ENCODE measurements at places on chromosomes 4 and X.

DNA sequence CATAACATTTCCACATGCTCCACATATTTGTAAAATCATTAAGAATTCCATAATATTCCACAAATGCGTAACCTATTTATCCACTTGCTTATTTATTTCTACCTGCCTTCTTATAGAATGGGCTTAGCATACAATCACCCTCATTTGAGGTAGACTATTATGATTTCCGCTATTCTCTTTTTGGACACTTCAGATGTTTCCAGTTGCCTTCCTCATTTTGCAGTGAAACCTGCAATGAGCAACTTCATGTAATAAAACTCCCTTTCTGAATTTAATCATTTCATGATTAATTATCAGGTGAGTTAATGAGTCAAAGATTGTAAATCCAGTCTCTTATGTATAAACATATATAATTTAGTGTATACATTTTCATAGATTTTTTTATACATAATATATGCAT is 58.0 kb downstream of the PPP3CA start:
- H3K27ac ChIP-seq: no peak overlapping the region
- no peak for DNase-seq
- peaks cover 31% of the 10 kb centered on the region for H3K4me1 ChIP-seq
- no peak overlapping the region for H3K4me3 ChIP-seq
- H3K36me3 ChIP-seq: peaks cover 4% of the 10 kb centered on the region
- no peaks in the 10 kb centered on the region for H3K27me3 ChIP-seq

- H3K4me1 ChIP-seq: peaks cover 2% of the 10 kb centered on the region
- no peaks in the 10 kb centered on the region for H3K36me3 ChIP-seq
- no peak overlapping the region for H3K27ac ChIP-seq
- DNase-seq: no peak
- no peak overlapping the region for H3K4me3 ChIP-seq
These were observed 1.5 kb upstream of the IL21 start for GRCh38 chr4:122622400-122622799.

- no peak overlapping the region for H3K4me3 ChIP-seq
- H3K36me3 ChIP-seq: peaks cover 36% of the 10 kb centered on the region
- H3K27ac ChIP-seq: no peak overlapping the region
- no peak for DNase-seq
- no peaks in the 10 kb centered on the region for H3K27me3 ChIP-seq
These were observed 80.8 kb downstream of the LARP1B start for GRCh38 chr4:128141866-128142265.

- H3K27me3 ChIP-seq: peaks cover 4% of the 10 kb centered on the region
- no peak overlapping the region for H3K4me3 ChIP-seq
- no peak overlapping the region for H3K27ac ChIP-seq
- H3K4me1 ChIP-seq: no peaks in the 10 kb centered on the region
- H3K36me3 ChIP-seq: no peaks in the 10 kb centered on the region
- DNase-seq: no peak
These were observed 54.1 kb upstream of the WDR17 start for GRCh38 chr4:176011529-176011928.

GRCh38 chr4:8198906-8199593 is at the start of gene SH3TC1:
Gene SH3TC1, plus strand, starts transcription at chr4:8199290. Its CDS starts 5,905 bp downstream, at chr4:8205195.
- peak within 1 kb of the TSS; percentile 75 for H3K27ac ChIP-seq
- H3K4me1 ChIP-seq: peaks cover 36% of the 10 kb centered on the region
- H3K36me3 ChIP-seq: no peaks in the 10 kb centered on the region
- no peaks in the 10 kb centered on the region for H3K27me3 ChIP-seq
- DNase-seq: peak; percentile 79
- H3K4me3 ChIP-seq: peak within 1 kb of the TSS; percentile 88

GRCh38 chr4:52838729-52839586 is 23.2 kb upstream of the RASL11B start:
- no peaks in the 10 kb centered on the region for H3K36me3 ChIP-seq
- no peaks in the 10 kb centered on the region for H3K4me1 ChIP-seq
- no peak overlapping the region for H3K27ac ChIP-seq

DNA sequence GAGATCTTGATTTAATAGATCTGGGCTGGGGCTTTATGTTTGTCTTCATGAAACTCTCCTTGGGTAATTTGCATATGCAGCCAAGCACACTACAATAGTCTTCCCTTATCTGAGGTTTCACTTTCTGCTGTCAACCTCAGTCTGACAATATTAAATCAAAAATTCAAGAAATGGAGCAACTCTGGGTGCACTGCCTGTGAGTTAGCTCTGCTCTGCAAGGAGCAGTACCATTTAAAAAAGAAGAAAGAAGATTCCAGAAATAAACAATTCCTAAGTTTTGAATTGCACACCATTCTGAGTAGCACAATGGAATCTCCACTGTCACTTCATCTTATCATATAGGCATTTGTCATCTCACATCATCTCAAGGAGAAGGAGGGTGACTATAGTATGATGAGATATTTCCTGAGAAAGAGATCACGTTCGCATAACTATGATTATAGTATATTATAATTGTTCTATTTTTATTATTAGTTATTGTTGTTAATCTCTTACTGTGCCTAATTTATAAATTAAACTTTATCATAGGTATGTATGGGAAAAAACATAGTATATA is 9.4 kb downstream of the FNIP2 start:
- H3K27ac ChIP-seq: no peak overlapping the region
- peaks cover 37% of the 10 kb centered on the region for H3K4me1 ChIP-seq
- H3K4me3 ChIP-seq: peak overlapping the region; percentile 35
- H3K27me3 ChIP-seq: no peaks in the 10 kb centered on the region

- H3K27me3 ChIP-seq: no peaks in the 10 kb centered on the region
- H3K4me1 ChIP-seq: no peaks in the 10 kb centered on the region
- no peaks in the 10 kb centered on the region for H3K36me3 ChIP-seq
- no peak for DNase-seq
- H3K27ac ChIP-seq: no peak overlapping the region
- no peak overlapping the region for H3K4me3 ChIP-seq
These were observed 17.8 kb downstream of the IGSF1 start for GRCh38 chrX:131271274-131271673.

DNA sequence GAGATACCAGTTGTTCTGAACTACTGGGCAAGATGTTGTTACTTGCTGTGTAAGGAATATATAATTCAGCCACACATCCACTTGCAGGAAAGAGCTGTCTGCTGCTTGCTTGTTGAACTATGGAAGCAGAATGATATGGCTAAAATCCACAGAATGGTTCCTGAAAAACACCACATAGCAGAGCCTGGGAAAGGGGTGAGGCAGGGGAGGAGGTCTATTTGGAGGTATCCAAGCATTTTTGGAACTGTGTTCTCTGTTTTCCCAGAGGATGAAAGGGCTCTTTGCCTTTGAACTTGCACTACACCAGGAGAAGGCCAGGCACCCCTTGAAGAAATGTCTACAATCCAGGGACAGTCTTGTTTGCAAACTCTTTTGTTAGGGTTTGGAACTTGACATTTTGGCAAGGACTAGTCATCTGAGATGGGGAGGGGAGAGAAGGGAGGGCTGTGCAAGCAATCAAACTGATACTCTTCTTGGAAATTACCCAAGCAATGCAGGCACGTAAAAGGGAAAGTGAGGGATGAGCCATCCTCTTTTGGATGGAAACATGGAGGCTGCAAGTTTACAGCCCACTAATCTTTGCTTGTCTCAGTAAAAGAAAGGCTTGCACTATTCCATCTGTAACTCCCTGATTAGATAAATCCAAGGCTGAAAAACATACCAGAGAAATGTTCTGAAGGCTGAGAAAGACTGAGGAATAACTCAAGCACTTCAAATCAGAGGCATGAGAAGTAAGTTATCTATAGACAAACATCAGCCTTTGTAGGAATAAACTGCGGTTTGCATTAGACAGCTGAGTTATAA is 141.0 kb downstream of the TSPAN5 start:
- no peaks in the 10 kb centered on the region for H3K27me3 ChIP-seq
- peaks cover 13% of the 10 kb centered on the region for H3K36me3 ChIP-seq
- DNase-seq: no peak
- H3K27ac ChIP-seq: no peak overlapping the region
- H3K4me3 ChIP-seq: no peak overlapping the region

GRCh38 chr4:84171871-84172270 is 327.2 kb downstream of the NKX6-1 start:
- H3K27ac ChIP-seq: no peak overlapping the region
- H3K4me3 ChIP-seq: no peak overlapping the region
- no peaks in the 10 kb centered on the region for H3K4me1 ChIP-seq
- no peaks in the 10 kb centered on the region for H3K36me3 ChIP-seq
- H3K27me3 ChIP-seq: no peaks in the 10 kb centered on the region

DNA sequence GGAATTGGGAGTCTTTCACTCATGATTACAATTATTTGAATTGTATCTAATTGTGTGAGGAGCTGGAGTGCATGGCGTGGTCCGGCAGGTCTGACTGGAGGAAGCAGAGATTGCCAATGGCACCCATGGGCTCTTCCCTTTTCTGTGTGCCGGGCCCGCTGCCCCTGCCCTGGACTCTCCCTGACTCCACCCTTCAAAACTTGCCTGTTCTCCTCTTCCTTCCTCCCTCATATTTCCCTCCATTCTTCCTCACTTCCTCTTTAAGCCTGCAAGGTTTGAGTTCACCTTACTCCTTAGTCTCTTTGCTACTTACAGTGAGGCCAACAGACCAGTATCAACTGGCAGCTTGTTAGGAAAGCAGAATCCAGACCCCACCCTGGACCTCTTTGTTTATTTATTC is 6.5 kb upstream of the STBD1 start:
- peaks cover 4% of the 10 kb centered on the region for H3K36me3 ChIP-seq
- H3K4me1 ChIP-seq: peaks cover 26% of the 10 kb centered on the region
- peaks cover 17% of the 10 kb centered on the region for H3K27me3 ChIP-seq
- DNase-seq: no peak
- no peak overlapping the region for H3K4me3 ChIP-seq
- no peak overlapping the region for H3K27ac ChIP-seq

DNA sequence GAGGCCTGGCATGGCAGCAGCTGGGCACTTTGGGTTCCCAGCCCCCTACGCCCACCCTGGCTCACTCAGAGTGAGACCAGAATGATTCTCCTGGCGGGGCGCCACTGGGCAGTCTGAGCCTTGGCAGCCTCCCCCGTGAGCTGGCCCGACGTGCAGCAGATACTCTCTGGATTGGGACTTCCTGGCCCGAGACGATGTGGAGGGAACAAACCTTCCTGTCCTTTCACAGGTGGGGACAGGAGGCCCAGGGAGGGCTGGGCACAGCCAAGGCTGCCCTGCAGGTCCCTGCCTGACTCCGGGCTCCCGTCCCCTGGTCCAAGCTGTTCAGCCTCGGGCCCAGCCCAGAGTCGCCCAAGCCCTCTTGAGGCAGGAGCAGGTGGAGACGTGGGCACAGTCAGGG is 17.9 kb upstream of the ADD1 start:
- peaks cover 25% of the 10 kb centered on the region for H3K36me3 ChIP-seq
- no peak overlapping the region for H3K27ac ChIP-seq
- DNase-seq: no peak
- no peak overlapping the region for H3K4me3 ChIP-seq
- no peaks in the 10 kb centered on the region for H3K27me3 ChIP-seq
- H3K4me1 ChIP-seq: no peaks in the 10 kb centered on the region

- peaks cover 65% of the 10 kb centered on the region for H3K36me3 ChIP-seq
- H3K4me3 ChIP-seq: no peak overlapping the region
- no peak overlapping the region for H3K27ac ChIP-seq
- H3K27me3 ChIP-seq: no peaks in the 10 kb centered on the region
These were observed 13.0 kb downstream of the TRAPPC2 start for GRCh38 chrX:13721371-13721770.

DNA sequence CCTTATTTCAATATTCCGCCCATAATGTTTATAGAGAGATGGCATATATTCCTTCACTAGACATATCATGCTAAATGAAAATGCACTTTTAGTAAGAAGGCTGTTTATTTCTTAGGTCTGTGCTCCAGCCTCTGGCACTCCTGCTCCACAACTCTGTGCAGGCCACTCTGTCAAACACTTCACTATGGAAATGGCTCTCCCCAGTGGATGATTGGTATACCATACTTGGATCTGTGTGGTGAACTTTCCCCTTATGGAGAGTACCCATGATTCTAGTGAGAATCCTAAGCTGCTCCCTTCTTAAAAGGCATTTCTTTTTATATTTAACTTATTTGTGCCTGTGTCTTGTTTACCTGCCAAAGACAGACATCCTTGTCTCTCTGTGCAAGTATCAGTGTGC is 480.1 kb upstream of the GALNT7 start:
- no peak overlapping the region for H3K4me3 ChIP-seq
- H3K36me3 ChIP-seq: no peaks in the 10 kb centered on the region
- no peaks in the 10 kb centered on the region for H3K4me1 ChIP-seq
- no peaks in the 10 kb centered on the region for H3K27me3 ChIP-seq
- DNase-seq: no peak

GRCh38 chr4:26407476-26407875 is 82.8 kb downstream of the CCKAR start:
- peaks cover 2% of the 10 kb centered on the region for H3K4me1 ChIP-seq
- no peaks in the 10 kb centered on the region for H3K27me3 ChIP-seq
- H3K4me3 ChIP-seq: no peak overlapping the region
- no peak for DNase-seq
- peak overlapping the region; percentile 31 for H3K27ac ChIP-seq

DNA sequence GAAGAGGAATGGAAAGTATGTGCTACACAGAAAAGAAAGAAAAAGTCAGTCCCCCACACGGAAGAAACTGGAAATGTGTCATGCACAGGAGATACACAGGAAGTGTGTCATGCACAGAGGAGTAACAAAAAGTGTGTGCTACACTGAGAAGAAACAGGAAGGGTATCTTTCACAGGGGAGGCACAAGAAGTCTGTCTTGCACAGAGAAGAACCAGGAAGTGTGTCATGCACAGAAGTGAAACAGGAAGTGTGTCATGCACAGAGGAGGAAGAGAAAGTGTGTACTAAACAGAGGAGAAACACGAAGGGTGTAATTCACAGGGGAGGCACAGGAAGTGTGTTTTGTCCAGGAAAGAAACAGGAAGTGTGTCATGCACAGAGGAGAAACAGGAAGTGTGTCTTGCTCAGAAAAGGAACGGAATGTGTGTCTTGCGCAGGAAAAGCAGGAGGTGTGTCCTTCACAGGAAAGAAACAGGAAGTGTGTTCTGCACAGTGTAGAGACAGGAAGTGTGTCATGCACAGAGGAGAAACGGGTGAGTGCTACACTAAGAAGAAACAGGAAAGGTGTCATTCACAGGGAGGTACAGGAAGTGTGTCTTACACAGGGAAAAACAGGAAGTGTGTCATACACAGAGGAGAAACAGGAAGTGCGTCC is 527.2 kb upstream of the PRKX start:
- no peaks in the 10 kb centered on the region for H3K27me3 ChIP-seq
- no peak overlapping the region for H3K4me3 ChIP-seq
- H3K4me1 ChIP-seq: no peaks in the 10 kb centered on the region
- no peaks in the 10 kb centered on the region for H3K36me3 ChIP-seq

DNA sequence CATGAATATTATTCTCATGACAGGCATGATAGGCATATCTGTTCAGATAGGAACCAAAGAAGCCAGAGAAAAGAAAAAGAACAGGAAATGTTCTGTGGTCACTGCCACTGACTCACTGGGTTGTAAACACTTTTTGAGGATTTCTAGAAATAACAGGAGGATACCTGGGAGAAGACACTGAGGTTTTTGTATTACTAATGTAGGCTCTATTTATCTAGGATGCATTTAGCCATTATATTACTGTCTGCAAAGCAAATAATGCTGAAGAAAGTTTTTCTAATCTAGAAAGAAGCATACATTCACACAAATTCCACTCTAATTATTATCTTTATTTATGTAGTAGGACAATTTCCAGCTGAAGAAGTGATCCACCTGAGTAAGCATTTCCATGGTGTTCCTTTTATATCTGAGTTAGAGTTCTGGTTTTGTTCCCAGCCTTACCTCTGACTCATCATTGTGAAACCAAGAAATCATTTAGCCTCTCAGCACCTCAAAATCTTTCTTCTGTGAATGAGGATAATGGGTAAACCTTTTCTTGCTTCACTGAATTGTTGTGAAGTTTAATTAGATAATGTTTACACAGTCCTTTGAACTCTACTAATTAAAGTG is 40.2 kb upstream of the EPGN start:
- no peak overlapping the region for H3K27ac ChIP-seq
- H3K27me3 ChIP-seq: no peaks in the 10 kb centered on the region
- H3K4me1 ChIP-seq: peaks cover 5% of the 10 kb centered on the region
- no peak for DNase-seq
